ENCODE measurements at places on chromosomes 1 and 21.

DNA sequence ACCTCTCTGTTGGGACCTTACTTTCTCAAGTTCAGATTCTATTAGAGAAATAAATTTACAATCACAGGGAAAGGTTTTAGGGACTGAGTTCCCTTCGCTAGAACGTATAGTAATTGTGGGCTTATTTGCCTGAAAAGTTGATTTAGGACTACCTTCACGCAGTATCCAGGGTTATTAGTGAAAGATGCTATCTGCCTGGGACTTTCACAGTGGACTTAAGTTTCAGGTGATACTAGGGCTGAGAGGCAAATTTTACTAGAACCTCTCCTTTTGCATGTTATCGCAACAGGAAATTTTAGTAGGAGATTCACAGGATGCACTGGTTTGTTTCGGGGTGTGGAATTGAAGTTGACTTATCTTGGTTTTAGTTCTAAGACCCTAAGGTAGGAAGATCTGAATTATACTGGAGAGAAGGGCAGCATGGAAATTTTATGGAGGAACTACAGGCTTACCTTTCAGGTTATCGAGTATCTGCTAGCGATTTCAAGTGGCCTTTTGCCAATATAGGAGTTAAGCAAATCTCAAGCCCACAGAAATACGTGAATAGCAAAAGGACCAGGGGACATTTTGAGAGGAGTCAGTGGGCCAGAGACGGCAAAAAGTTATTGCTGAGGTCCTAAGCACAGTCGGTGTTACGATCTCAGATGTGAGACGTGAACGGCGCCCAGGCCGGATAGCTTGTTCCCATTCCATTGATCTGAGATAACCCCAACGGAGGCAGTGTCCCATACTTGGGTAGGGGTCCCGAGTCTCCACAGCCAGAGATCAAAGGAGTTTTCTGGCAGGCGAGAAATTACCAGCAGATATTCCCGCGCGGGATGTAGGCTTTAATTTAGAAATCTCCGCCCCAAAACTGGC is 723 bp upstream of the GNAI3 start:
- DNase-seq: no peak

DNA sequence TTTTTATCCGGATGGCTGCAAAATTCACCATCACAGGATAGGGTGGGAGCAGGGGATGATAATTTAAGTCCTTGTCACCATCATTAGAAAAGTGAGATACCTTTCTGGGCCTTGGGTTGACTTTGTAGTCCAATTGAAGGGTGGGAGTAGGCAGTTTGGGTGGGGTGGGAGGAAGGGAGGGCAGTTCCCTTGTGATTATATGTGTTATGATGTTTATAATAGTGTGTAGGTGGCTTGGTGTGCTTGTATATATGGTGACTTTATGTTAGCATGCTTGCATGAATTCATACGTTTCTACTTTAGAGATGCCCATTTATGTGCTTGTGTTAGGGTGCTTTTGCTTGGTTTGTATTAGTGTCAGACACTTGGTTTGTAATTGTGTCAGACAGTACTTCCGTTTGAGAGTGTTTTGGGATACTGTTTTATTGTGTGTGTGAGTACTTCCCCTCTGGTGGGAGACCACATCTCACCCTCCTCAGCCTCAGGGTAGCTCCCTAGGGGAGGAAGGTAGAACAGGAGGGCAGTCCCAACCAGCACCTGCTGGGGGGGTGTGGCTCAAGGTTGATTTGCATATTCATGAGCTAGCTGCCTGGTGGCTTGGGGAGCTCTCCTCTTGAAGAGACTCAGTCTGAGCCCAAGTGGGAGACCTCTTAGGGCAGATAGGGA is 6.3 kb upstream of the POU3F1 start:
- no peak for DNase-seq

GRCh38 chr1:175564723-175565122 is 178.7 kb downstream of the TNR start:
- no peak for DNase-seq

DNA sequence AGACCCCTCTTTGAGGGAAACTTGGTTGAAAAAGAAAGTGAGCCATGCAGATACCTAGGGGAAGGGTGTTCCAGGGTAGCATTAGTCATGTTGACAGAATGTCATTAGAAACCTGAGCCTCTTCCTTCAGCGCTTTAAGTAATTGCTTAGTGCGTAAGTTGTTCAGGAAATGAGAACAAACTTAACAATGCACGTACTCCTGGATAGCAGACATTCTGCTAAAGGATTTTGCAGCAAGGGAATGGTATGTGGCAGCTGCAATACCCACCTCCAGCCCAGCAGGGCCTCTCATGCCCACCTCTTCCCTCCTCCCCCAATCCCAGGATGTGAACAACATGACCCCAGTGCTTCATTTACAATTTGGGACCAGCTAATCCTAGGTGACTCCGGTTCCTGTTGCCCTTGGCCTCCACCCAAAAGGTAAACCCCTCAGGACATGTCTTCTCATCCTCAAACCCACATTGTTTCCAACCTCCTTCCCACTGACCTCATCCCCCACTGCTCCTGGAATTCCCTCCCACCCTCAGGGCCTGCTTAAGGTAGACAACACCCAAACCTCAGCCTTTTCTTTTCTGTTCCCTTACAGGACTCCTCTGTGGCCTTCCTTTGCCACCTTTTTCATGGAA is 98.0 kb upstream of the BCAR3 start:
- no peak for DNase-seq

DNA sequence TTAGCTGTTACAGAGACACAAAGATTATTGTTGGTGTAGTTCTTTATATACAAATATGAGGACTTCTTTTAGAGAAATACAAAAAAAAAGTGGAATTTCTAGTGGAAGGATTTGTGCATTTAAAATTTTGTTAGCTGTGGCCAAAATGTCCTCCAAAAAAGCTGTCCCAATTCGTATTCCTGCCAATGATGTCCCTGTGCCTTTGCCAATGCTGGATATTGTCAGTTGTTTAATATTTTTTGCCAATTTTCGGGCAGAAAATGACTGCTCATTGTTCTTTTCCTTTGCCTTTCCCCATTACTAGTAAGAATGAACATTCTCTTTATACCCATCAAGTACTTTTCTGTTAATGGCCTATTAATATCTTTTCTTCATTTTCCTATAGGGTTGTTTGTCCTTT is 110.0 kb upstream of the HOOK1 start:
- DNase-seq: no peak

GRCh38 chr1:156233426-156234127 is 8.4 kb upstream of the BGLAP start:
- DNase-seq: no peak

DNA sequence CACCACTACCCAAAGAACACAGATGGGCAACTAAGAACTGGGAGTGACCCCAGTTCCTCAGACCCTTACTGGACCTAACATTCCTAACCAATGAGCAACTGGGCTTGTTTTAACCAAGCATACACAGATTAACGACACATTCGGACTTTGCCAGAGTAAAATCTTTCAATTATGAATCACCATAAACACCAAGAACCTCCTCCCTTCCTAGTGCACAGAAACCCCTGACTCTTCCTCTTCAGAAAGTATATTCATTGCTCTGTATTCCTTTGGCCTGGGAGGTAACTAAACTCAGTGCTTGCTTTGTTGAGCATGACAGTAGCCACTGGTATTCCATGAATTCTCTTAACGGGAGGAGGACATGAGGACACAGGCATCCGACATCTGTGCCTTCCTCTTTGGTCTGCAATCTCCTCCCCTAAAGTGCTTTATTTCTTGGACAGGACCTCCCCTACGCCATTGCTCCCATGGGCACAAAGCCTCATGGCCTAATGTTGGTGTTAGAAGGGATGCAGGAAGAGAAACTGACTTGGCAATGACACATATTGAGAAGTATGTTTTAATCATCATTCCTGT is 42.7 kb downstream of the SEC16B start:
- DNase-seq: no peak

GRCh38 chr1:150876119-150876454 is 312 bp downstream of the ARNT start:
- no peak for DNase-seq

DNA sequence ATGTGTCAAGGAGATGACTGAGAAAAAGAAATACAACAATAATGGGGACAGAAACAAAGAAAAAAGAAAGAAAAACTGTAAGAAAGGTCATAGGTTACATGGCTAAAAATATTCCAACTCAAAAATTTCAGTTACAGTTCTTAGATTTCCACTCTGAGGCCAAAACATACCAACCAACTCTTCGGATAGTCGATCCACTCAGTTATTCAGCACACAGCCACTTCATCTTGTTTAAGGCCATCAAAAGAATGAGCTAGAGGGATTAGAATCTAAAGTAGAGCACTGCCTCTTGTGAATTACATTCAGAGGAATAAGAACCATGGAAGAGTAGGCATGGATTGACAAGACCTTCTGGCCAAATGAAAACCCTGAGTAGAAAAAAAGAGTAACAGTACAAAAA is 277.0 kb downstream of the MRPL39 start:
- DNase-seq: no peak

GRCh38 chr1:151993734-151994496 is at the start of gene S100A10:
Gene S100A10, minus strand, starts transcription at chr1:151993859. Its CDS starts 7,629 bp downstream, at chr1:151986230.
- DNase-seq: peak; percentile 78

- no peak for DNase-seq
These were observed 182.3 kb upstream of the GREM2 start for GRCh38 chr1:240794046-240794843.

DNA sequence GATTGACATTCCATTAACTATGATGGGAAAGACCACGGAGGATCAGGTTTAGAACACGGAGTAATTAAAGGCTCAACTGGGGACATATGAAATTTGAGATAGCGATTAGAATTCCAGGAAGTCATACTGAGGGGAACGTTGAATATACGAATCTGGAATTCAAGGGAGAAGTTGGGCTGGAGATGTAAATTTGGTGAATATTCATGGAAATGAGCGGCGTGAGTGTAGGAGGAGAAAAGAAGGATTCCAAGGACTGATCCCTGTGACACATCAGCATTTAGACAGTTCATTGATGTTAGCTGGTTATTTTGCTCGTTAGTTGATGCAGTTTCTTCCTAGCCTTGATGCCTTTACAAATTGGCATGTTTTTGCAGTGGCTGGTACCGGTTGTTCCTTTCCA is 242.8 kb upstream of the KIAA0040 start:
- DNase-seq: no peak

- no peak for DNase-seq
These were observed 673.6 kb upstream of the USP24 start for GRCh38 chr1:55888685-55889317.

GRCh38 chr1:61836649-61837048 is 94.4 kb downstream of the PATJ start:
- no peak for DNase-seq

DNA sequence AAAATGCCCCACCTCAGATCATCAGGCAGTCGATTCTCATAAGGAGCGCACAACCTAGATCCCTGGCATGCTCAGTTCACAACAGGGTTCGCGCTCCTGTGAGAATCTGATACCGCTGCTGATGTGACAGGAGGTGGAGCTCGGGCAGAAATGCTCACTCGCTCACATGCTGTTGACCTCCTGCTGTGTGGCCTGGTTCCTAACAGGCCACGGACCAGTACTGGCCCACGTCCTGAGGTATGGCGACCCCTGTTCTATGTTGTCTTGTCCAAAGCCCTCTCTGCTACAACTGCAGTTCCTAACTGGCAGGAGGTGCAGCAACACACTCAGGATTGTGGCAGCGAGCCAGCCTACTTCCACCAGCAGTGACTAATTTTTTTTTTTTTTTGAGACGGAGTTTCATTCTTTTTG is 70.6 kb downstream of the CLSTN1 start:
- no peak for DNase-seq

- no peak for DNase-seq
These were observed 34.6 kb upstream of the GRIK3 start for GRCh38 chr1:37068897-37069296.

DNA sequence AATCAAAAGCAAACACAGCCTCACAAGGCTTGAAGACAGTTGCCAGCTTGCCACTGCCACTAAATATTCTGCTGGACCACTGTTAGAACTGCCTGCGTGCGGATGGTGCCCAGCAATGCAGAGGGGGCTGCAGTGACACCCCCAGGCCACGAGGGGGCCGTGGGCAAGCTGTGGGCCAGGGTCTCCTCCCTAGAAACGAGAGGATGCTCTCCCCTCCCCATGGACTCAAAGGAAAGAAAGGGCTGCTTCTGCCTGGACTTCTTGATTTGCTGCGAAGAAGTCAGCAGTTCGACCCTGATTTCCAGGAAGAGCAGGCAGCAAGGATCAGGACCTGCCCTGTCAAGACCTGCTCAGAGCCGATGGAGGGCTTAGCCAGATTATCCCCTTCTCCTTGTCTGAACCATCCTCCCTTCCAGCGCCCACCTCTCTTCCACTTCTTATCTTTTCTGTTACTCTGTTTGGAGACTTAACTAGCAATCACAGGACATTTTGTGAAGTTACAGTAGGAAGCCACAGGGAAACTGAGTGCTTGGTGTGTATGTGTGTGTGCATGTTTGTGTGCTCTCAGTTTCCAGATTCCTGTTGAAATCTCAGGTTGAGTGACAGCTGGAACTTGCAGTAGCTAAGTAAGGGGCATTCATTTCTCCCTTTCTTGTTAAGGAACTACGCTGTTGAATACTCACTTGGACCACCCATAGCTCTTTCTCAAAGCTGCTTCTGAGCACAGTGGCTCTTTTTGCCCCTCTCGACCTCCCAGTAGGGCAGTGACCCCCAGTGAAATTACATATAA is 2.7 kb downstream of the MAN1C1 start:
- peak; percentile 56 for DNase-seq

GRCh38 chr1:176542352-176542751 is 79.4 kb downstream of the PAPPA2 start:
- no peak for DNase-seq

GRCh38 chr1:29281571-29281970 is 45.2 kb downstream of the PTPRU start:
- no peak for DNase-seq

DNA sequence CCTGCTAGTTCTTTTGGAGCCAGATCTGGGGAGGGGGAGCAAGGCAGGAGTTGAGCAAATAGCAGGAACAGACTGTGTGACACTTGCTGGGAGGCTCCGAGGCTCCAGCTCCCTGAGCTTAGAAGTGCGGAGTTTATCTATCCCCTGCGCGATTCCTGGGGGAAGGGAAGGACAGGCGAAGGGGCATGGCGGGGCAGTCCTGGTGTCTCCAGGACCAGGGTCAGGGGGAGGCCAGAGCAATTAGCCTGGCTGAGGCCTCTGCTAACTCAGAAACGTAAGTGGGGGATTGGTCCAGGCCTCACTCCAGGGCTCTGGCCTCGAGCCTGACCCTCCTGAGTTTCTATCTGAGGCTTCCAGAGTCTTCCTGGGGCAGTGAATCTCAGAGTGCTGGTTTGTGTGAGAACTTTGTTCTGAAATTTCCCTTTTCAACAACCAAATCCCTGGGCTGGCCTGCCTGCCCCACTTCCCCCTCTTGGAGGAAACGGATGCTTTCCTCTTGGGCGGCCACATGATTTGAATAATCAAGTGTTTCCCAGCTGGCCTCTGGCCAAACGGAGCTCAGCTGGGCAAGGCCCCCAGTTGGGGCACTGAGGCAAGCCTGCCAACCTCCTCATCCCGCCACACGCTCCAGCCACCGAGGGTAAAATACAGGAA is 15.6 kb downstream of the ALPL start:
- no peak for DNase-seq

GRCh38 chr1:174954671-174955669 is 44.8 kb upstream of the CACYBP start:
- DNase-seq: no peak

GRCh38 chr1:236663934-236664333 is 22.4 kb upstream of the ACTN2 start:
- DNase-seq: no peak

All from activated CD4-positive, alpha-beta T cell treated with anti-CD3 and anti-CD28 coated beads, Interleukin-2, amount 50 U/mL, for 1 hour (primary cell).